ENCODE measurements at places on chromosomes 1 and 21.

DNA sequence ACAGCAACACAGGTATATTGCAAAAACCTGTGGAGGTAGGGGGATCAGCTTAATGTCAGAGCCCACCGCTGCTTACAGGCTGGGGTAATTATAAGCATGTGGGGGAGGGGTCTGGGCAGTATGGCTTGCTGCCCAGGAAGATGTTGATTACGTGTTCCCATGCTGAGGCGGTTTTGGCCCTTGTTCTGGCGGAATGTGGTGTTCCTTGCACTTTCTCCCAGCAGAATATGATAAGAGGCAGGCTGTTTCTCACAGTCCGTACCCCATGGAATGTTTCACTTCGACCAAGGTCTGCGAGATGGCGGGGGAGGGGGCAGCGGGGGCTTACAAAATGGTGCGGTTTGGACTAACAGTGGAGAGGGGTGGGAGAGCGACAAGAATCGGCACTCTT is 9.8 kb upstream of the HPCAL4 start:
- no peak for DNase-seq

GRCh38 chr1:179545321-179545720 is 30.4 kb downstream of the NPHS2 start:
- no peak for DNase-seq

DNA sequence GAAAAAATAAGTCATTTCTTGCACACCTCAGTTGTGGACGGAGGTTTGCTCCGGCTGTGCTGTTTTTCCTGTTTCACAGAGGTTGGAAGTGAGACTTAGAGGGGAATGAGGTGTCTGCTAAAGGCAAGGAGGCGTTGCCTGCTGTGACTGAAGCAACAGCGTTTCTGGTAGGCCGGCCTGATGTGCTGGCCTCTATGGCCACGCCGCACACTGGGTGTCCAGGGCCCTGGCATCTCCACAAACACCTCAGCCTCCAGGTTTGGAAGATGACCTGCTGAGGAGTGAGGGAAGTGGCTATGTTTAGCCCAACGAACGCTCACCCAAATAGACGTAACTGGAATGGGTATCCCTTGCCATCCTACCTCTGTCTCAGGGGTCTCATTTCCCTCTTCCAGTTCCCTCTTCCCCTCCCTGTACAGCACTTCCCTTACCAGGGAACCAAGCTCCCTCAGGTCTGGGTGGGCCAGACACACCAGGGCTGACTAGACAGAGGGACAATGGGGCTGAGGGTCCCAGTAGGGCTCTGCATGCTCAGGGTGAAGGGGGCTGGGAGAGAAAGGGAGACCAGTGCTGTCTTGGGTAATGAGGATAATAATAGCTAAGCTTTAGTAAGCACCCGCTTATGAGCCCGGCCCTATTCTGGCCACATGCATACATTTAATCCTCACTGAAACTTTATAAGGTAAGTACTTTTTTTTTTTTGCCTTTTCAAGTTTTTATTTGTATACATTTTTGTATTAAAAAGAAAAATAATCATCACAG is 11.9 kb downstream of the CACNA1S start:
- DNase-seq = no peak

DNA sequence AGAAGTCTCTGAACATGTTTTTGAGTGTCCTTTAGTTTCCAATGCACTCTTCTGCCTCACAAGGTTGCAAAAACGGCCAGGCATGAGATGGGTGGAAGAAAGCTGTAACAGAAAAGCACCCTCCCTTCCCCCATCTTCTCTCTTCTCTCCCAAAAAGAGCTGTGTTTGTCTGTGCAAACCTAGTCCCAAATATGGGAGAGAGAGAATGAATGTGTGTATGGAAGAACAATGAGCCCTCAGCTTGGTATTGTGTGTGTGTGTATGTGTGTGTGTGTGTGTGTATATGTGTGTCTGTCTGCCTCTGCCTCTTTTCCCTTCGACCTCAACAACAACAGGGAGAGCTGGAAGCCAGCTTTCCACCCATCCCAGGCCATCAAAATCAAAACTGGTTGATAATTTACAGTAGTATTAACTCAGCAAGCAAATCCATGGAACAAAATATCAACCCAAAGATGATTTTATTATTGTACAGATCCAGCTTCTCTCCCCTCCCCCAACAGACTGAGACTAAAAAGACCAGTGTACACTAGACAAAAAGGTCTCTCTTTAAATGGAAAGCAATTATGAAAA is 1.8 kb downstream of the RERE start:
- DNase-seq = no peak

DNA sequence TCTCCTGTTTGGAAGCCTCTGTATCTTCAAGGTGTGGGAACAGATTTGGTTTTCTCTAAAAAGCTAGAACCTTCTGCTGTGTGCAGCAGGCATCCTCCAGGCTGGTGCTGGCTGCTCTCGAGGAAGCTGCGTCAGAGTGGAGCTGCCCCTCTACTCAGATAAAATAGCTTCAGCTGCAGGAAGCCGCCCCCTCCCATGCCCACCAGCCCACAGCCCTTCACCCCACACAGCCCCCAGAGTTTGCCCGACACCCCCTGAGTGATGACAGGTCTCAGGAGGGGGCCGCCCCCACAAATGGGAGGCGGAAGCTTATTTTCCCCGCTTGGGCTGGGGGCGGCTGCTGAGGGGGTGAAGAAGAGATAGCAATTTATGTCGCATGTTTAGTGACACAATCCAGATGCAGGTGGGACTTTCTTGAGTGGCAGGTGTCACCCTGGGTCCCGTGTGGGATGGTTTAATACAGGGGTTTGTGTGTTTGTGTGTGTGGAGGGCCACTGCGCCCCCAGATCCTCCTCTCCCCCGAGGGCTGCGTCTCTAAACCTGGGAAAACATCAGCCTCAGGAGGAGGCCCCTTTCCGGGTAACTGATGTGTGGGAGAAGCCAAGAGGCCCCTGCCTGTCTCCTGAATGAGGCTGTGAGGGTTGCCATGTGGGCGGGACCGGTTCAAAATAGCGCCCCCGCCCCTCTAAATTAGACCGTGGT is 55.4 kb downstream of the STUM start:
- DNase-seq = no peak

- DNase-seq = no peak
Measured at GRCh38 chr1:6502000-6502891, 10.8 kb upstream of the PLEKHG5 start.

GRCh38 chr21:36214561-36214960 is 57.9 kb downstream of the DOP1B start:
- no peak for DNase-seq

- peak; percentile 24 for DNase-seq
Measured at GRCh38 chr1:2499986-2500596, 24.0 kb downstream of the PLCH2 start.

DNA sequence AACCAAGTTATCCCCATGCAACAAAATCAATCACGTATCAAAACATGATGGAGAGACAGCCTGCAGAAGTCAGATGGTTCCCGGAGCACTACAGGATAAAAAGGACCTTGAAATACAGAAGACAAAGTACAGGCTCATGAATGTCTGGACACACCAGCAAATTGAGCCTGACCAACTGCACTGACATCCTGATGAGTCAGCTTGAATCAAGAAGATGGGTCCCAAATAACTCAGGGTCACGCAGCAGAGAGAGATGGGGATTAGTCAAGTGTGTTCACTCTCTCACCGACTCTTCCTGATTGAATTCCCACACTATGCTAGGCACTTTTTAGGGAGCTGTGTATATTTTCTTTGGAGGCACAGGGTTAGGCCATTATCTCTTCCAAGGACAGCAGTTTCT is 71.1 kb upstream of the DIRAS3 start:
- no peak for DNase-seq

GRCh38 chr1:56263908-56264307 is 315.5 kb downstream of the PLPP3 start:
- no peak for DNase-seq

- peak; percentile 19 for DNase-seq
Measured at GRCh38 chr1:231420959-231421545, 1.0 kb downstream of the EGLN1 start.

GRCh38 chr1:86648255-86648654 is 56.1 kb upstream of the SH3GLB1 start:
- DNase-seq = no peak

GRCh38 chr1:27392778-27393635 is 585 bp downstream of the GPR3 start:
- no peak for DNase-seq

- DNase-seq = no peak
Measured at GRCh38 chr1:110475362-110476027, 24.5 kb downstream of the PROK1 start.

- DNase-seq = no peak
Measured at GRCh38 chr1:82091729-82092128, 291.0 kb downstream of the ADGRL2 start.

DNA sequence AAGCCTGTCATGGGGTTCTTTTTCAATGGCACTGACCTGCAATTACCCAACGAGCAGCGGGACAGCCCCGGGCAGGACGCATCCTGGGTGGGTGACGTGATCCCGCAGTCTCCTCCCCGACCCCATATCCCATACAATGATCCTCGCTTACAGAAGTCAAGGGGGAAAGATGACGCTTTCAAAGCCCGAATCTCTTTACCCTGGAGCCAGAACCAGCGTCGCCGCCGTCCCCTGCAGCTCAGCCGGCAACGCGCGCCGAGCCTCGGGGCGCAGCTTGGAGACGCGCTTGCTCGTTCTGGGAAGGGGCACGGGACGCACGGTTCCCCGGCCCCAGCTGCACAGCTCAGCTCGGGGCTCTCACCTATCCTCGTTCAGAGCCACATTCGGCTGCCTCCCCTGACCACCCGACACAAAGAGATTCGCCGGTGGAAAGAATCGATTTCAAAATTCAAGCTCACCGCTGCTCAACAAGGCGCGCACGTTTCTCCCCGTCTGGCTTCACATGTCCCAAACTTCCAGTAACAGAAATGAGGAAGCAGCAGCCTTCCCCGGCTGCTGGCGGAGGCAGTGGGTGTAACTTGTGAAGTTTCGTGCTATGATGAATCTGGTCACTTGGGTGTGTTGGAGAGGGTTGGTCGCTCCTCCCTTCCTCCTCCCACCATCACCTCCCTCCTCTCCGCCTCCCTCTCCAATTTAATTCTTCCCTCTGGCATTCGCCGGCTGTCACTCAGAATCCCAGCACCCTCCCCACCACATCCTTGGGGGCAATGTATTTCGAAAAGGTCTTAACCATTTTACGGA is at the start of gene TIAM1:
Gene TIAM1 (minus strand): TSS at position 582 of the 801 bp plus-strand sequence. CDS start 77,289 bp downstream, outside the sequence.
- DNase-seq = no peak

DNA sequence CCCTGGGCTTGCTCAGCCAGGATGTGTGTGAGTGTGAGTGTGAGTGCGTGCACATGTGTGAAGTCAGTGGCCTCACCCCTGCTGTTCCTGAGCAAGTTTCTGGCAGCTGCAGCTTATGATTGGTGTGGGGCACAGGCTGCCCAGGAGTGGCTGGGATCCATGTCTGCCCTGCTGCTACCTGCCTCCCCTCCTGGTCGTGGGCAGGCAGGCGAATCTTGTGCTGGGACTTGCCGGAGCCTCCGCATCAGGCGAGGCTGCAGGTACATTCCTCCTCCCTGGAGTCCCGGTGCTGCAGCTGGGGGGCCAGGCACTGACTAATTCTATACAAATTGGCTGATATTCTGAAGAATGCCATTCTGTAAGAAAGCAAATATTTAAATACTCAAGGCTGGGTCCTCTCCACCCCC is 85.6 kb upstream of the WNT4 start:
- no peak for DNase-seq

- no peak for DNase-seq
Measured at GRCh38 chr21:46054451-46054881, 43.4 kb upstream of the COL6A2 start.

GRCh38 chr1:59549903-59550302 is 253.0 kb downstream of the FGGY start:
- DNase-seq = no peak

DNA sequence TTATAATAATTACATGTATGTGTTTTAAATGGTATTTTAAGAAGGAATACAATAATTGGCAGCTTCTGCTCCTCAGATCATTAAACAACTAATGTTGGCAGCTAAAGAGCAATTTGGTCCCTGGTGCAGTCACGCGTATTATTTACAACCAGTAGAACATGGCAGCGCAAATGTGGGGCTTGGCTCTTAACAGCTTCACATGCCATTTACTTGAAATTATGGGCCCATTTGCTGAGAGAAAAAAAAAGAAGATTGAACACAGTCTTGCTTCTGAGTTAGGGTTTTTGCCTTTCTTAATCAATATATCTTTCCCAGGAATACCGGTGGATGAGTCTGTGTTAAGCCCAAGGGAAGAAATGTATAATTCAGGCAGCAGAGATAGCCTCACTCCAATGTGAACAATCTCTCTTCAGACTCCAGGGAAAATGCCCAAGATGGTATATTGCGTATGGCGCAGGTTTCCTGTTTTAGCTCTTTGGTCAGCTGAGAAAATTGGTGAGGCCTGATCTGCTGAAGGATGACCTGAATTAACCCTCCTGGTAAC is 174.5 kb downstream of the DISC1 start:
- DNase-seq = no peak

DNA sequence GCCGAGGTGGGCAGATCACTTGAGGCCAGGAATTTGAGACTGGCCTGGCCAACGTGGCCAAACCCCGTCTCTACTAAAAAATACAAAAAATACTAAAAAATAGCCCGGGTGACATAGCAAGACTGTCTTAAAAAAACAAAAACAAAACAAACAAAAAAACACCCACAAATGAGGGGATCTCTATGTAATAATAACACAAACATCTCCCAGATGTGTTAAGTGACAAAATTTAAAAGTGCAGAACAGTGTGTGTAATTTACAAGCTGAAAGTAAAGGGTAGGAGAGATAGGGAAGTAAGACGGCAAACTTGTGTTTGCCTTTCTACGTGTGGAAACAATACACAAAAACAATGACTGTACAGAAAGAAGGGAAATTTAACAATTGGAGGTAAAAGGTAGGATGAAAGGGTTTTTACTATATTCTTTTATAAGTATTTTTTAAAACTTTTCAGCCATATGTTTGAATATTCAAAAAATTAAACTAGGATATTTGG is 36.3 kb downstream of the ARID4B start:
- DNase-seq = no peak

DNA sequence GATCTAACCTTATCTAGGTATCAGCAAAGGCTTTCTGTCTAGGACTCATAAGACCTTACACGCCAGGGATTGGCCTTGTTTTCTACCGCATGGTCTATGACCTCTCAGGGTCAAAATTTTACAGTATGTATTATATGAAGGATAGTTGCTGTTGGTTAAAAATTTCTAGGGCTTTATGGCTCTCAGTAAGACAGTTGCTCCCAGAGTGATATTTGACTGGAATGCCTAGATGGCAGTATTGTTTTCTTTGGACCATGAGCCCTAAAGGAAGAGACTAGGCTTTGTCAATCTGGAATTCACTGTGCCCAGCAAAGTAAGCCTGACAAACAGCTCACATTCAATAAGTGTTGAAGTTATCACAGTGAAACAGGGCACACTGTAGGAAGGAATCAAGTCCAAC is 37.6 kb downstream of the C1orf87 start:
- no peak for DNase-seq
